ENCODE measurements at places on chromosomes 2 and 18.

- DNase-seq, result no peak
These were observed 121.4 kb downstream of the ANTXR1 start for GRCh38 chr2:69134306-69134945.

GRCh38 chr2:42096869-42097591 is 49.2 kb downstream of the PKDCC start:
- DNase-seq, result no peak

DNA sequence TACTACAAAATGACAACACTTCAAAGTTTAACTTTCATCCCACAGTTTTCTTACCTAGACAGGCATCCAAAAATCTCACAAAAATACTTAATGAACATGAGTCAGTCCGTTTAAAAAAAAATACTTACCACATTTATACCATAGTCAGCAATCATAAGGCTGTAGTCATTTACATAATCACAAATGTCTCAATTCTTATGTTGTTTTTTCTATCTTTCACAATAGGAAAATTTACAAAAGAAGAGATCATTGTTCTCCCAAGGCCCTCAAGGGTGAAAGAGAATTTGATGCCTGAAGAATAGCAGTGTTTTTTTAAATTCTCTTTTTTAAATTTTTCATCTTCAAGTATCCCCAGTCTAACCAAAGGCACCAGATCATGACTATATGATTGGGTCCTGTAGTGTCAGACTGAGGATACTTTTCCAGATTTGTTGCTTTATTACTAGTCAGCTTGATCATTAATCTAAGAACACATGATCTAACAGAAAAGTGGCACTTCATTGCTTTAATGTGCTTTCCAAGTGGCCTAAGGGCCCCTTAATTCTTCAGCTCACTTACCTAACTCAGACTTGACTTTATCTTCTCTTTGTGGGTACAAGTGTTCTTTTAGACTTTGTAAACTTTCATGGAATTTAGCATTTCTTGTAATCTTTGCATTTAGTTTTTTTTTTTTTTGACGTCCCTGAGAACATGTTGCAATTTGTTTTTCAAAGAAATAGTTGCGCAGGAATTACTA is 4.7 kb downstream of the SCYGR5 start:
- no peak for DNase-seq

DNA sequence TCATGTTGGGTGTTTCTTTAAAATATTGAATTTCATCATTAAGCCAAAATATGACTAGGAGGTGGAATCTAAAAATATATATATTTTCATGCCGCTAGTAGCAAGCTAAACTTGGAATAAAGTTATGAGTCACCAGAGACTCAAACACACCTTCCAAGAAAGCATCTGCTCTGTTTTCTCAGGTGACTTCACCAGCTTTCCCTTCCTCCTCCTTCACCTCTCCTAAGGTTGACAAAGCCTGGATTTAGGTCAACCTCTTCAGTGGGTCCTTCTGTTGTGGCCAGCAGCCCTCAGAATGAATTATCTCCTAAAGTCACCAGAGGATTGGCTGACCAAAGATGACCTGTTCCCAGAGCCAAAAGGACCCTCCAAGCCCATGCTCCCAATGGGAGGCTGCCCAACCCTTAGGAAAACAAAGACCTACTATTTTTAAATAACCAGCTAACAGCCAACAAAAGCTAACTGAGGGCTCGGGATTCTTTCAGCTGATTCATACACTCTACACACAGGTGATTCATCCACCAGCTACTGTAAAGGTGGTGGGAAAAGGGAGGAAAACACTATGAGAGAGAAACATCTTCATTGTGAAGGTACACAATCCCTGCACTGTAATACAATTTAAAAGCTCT is 113.9 kb downstream of the MYO5B start:
- DNase-seq, result no peak

GRCh38 chr18:52489396-52490306 is 149.7 kb downstream of the DCC start:
- DNase-seq, result no peak

DNA sequence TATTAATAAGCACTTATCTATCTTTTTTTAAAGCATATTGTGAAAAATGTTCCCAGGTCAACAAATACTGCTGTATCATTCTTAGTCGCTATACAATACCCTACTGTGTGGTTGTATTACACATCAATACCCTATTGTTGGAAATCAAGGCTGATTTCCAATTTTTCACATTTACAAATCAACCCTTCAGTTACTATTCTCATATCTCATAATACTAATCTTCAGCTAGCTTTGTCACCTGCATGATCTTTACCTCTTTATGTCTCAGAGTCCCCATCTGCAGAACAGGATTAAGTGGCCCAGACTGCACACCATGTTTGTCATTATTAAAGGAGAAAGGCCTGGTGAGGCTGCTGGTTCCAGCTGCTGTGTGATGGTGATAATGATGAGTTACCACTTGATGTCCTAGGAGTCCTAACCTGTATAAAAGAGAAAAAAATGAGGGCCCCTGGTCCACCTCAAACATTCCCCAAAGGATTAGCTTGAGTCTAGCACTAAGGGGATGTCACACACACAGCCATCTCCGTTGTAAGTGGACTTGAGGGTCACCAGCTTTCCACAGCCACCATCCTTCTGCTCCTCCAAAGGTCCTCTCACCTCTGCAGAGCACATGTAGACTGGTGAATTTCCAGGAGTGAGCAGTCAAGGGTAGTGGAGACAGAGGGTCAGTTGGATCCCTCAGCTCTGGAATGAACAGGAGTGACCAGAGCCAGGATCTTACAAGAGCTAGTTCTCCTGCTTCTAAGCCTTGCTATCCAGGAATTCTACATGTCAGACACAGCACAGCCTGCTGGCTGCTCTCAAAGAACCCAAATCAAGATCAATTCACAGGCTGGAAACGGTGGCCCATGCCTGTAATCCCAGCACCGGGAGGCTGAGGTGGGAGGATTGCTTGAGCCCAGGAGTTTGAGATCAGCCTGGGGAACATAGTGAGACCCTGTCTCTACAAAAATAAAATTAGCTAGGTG is 36.0 kb upstream of the BIN1 start:
- DNase-seq, result no peak

DNA sequence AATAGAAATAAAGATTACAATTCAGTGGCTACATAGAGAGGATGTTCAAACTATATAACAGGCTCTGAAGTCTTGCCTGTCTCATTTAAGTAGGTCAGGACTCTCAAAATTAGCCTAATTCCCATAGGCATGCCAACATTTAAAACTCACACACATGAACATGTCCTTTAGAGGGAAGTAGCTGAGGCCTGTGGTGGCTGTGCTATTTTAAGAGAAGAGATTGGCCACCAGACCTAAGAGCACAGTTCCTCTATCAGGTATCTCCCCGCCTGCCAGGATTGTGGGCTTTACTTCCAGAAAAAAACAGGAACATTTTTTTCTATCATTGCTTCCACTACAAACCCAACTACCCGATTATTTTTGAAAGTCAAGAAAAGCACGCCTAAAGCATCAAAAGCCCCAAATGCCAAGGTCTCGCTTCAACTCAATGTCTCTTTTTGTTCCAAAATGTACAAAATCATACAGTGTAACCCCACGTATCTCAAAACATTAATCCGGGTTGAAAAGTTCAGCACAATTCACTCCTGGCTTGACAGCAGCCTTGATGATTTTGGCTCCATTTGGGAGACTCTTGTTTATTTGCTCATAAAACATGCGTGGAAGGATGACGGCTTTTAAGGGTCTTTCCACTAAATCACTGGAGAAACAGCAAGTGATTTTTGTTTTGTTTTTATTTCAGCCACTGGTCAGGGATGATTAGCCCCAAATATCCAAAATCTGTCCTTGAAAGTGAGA is 15.3 kb downstream of the FHL2 start:
- no peak for DNase-seq

DNA sequence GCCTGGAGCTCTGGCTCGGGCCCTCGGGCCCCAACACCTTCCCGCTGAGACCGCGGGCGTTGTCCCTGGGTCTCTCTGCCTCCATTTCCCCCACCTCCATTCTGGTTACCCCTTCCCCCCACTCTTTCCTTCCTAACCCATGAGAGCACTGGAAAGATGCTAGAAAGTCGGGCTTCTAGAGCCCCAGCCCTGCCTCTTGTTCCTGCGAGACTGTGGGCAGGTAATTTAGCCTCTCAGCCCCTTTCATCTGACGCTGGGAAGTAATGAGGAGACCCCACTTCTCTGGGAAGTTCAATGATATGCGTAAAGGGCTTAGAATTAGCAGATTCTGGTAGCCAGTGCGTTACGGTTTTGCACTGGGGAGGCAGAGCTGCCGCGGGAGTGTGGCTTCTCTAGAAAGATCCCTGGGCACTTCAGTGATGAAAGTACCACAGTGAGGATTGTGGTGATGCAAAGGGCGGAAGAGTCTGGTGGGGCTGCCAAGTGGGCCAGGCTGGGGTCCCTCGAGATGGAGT is 16.2 kb upstream of the ECEL1 start:
- DNase-seq, result no peak

GRCh38 chr2:204973616-204974015 is 428.3 kb downstream of the PARD3B start:
- DNase-seq, result no peak

DNA sequence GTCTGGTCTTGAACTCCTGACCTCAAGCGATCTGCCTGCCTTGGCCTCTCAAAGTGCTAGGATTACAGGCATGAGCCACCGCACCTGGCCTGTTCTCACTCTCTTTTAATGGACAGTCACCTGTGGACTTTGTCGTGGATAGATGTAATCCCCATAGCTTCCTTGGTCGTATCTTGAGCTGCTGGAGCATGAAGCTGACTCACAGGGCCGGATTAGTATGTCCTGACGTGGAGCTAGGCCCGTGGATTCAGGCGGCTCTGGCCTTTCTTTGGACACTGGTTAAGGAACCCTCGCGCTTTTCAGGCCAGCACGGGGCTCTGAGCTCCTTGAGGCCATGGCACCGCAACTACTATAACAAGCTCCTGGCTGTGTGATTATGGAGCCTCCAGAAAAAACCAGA is 27.5 kb upstream of the GBX2 start:
- DNase-seq, result no peak

DNA sequence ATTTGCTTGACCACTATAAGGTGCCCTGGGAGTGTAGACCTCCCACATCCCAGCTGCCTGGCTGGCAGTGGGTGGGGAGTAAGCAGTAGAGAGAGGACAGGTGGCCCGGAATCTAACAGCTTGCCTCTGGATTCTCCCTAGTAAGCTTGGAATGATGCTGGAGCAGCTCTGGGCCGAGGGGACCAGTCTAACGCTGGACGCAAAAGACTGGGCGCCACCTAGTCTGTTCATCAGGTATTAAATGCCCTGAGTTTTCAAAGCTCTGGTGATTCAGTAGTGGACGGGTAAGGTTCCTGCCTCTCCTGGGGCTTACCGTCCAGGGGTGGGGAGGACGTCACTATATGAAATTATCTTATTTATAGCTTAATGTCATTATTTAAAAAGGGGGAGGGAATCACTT is 648 bp upstream of the LYPD6B start:
- DNase-seq, result no peak

DNA sequence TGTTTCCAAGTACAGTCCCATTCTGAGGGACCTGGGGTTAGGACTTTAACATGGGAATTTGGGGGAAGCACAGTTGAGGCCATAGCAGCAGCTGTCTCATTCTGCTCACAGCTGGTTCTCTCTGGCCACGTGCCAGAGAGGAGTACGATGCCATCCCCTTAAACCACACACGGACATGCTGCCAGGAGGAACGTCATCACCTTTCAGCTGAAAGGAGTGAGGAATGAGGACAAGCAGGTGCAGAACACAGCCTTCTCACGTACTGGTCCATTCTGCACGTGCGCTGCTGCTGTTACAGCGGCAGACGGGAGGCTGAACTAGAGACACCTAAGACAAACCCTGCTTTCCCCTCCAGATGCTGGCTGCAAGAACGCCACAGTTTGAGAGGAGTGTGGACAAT is 33.5 kb downstream of the ODC1 start:
- no peak for DNase-seq

DNA sequence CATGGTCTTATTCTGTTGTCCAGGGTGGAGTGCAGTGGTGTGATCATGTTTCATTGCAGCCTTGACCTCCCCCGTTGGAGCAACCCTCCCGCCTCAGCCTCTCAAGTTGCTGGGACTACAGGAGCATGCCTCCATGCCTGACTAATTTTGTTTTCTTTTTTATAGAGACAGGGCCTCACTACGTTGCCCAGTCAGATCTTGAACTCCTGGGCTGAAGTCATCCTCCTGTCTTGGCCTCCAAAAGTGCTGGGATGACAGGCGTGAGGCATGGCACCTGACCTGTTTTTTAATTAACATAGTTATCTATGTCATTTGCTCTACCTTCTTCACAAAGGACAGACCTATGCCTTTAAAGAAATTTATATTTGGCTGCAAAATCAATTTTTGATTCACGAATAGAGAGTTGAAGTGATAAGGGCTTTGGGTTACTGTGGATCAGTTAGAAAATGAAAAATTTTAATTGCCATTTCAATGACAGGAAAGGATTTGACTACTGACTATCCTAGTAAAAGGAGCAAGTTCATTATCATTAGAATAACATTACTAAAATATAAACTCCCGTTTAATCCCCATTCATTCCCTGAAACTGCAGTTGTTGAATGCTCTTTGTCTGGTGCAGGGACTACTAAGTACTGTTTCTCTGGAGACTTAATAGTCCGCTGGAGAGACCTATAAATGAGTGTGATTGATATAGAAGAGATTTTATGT is 3.7 kb downstream of the RNF138 start:
- no peak for DNase-seq
